ENCODE measurements at places on chromosomes 1 and 21.

DNA sequence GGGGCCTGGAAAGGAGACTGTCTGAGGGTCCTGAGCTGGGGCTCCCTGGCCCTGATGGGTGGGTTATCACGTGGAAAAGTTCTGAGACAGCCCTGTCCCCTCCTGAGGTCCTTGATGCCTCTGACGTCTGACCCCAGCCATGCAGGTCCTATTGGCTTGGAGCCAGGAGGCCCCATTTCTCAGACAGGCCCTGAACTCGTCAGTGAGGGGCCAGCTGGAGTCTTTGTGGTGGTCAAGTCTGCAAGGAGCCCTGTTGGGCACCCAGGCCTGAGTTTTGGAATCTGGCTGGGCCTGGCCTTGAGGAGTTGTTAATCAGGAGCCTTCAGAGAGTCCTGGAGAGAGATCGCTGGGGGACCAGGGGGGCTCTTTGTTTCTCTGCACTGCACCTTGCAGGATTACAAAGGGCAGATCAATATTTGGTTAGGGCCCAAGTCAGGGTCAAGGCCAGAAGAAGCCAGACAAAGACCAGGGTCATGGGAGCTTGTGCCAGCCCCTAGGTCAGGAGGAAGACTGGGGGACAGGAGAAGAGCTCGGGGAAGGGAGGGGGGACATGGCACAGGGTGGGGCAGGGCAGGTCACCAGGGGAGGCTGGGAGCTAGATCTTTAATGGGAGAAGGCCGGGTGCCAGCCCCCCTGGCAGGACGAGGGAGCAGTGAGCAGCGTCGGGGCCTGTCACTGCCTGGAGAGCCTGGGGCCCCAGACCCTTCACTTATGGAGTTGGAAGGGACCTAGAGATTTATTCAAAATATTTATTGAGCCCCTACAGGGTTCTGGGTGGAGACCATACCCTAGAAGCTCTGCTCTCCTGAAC is 83.2 kb downstream of the PTPRU start:
- no peak for DNase-seq

- DNase-seq: no peak
Observed at GRCh38 chr1:171597203-171597602, 24.8 kb upstream of the MYOCOS start.

GRCh38 chr1:206842854-206843253 is 22.6 kb upstream of the IL20 start:
- no peak for DNase-seq

GRCh38 chr1:205990226-205990625 is 13.0 kb downstream of the RAB7B start:
- no peak for DNase-seq

All from cerebellar cortex (tissue), 1 donor.